ENCODE measurements at places on chromosomes 6 and 20. TPM values are rescaled to one million over a fixed set of nuclear protein-coding genes. Genes with fewer than 3 reads are reported as not detected.
A peak's percentile ranks its signal among the peaks of the same experiment; 100 is the strongest.

- DNase-seq, result peak; percentile 8
- H3K4me1 ChIP-seq, result peaks cover 17% of the 10 kb centered on the region
Observed at GRCh38 chr6:68778356-68779020, 143.4 kb downstream of the ADGRB3 start.

Gene XKR7
- 4.5 TPM for total RNA-seq

GRCh38 chr6:75219263-75219662 lies 13.4 kb upstream of the COL12A1 start:
- peaks cover 11% of the 10 kb centered on the region for H3K4me1 ChIP-seq
- H3K4me3 ChIP-seq, result no peak overlapping the region
- no peaks in the 10 kb centered on the region for H3K36me3 ChIP-seq

Gene ADTRP
- not detected for total RNA-seq

Measured in neural crest cell (in vitro differentiated cells).